AG09319 (cell line): ENCODE measurements at places on chromosomes 13 and 19.

DNA sequence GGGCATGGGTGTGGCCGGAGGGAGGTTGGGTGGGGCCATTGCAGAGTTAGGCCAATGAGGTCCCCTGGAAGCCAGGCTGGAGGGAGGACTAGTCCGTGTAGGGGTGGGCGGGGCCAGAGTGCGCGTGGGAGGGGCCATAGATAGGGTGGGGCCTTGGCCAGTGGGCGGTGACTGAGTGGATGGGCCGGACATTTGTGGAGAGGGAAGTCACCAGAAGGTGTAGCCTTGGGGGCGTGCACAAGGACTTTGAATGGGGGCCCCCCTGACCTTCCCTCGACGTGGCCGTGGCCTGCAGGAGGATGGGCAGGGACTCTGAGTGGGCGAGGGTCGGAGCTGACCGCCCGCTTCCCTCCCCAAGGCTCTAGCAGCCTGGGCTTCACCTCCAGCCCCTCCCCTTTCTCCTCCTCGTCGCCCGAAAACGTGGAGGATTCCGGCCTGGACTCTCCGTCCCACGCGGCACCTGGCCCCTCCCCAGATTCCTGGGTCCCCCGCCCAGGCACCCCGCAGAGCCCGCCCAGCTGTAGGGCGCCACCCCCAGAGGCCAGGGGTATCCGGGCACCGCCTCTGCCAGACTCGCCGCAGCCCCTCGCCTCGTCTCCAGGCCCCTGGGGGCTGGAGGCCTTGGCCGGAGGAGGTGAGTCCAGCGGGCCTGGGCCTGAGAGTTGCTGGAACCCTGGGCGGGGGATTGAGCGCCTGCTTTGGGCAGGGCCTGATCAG, 16.5 kb upstream of the B3GNT3 start:
- no peak for DNase-seq

DNA sequence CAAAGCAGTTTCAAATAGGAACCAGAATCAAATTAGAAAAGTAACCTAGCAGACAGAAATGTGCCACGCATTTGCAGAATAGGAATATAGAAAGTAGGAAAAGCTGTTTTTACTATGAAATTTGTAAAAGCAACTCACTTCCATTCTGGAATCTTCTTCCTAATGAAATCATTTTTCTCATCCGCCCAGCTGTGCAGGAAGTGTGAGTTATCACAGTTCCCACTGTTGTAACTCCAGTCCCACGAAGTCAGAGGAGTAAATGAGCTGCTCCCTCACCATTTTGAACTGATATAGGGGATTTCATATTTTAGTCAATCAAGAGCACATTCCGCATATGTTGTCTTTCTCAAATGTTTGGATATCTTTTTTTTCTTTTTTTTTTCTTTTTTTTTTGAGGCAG, 230.8 kb downstream of the TBC1D4 start:
- DNase-seq = no peak

GRCh38 chr19:4597975-4598671, 38.6 kb upstream of the SEMA6B start:
- no peak for DNase-seq

- no peak for DNase-seq
Observed at GRCh38 chr13:40666933-40667621, 636 bp upstream of the FOXO1 start.

GRCh38 chr19:38975214-38975860, at the start of gene FBXO17:
TSS of gene FBXO17 (minus strand) at chr19:38975742. CDS start at chr19:38950319, 25,423 bp downstream.
- no peak for DNase-seq

DNA sequence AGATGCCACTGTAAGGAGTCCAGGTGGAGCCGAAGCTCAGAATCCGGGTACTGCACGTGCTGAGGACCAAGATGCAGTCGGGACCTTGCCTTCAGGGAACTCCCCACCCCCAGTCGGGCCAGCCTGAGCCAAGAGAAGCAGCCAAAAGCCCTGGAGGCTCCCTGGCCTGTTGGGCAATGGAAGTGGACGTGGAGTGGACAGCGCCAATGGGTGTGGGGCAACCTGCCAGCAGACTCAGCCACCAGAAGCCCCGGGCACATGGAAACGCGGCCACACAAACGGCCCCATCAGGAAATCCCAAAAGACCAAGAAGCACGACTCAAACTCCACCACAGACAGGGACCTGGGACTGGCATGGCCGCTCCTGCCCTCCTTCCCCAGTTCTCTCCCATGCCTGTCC, 30.0 kb upstream of the KCTD15 start:
- DNase-seq = no peak
